T-cell (primary cell): ENCODE measurements at places on chromosomes 4 and X.

DNA sequence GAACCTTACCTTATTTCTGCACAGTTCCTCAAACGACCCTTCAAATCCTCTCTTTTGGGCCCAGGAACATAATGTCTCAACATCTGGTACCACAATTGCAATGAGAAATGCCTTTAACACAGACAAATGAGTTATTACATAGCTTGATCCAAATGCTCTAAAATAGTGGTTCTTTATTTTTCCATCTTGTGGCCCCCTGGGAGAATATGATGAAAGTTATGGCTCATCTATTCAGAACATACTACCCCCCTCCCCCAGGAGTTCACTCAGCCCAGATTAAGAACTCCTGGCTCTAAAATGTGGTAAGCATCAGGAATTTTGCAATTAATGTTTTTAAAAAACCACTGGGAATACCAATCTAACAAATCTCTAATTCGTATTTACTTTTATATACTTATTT lies 23.9 kb upstream of the CENPU start:
- DNase-seq, result no peak

DNA sequence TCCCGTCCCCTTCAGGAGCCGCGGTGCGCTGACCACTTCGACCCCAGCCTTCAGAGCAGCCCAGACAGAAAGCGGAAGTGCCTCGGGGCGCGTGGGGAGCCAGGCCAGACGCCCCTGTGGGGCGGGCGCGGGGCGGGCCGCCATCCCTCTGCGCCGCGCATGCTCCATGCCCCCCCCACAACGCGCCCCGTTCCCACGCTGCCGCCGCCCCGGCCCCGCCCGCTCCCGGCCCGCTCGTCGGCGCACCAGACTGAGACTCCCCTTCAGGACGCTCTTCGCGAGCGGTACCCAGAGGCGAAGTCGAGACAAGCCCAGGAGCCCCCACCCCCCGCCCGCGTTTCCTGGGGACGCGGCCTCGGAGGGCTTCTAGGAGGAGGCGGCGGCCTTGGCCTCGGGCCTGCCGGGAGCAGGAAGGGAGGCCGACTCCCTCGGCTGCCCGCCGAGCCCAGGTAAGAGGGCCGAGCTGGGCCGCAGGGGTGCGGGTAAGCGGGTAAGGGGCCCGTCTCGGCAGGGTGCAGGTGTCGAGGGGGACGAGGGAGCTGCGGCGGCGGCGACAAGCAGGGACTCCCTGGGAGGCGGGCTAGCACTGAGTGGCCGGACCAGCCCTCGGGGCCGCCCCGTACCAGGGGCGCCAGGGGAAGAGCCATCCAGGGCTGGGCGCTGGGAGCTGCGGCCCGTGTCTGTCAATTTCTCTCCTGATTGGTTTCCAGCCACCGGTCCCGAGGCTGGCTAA lies at the start of gene ZFP92:
Gene ZFP92, plus strand, starts transcription at position 218 of the 733 bp plus-strand sequence. CDS start 6,851 bp downstream, outside the sequence.
- DNase-seq, result peak; percentile 31

GRCh38 chr4:139920486-139921002 lies 233.4 kb downstream of the MAML3 start:
- DNase-seq, result no peak

GRCh38 chrX:38178396-38178795 lies 42.3 kb downstream of the SRPX start:
- DNase-seq, result no peak

- DNase-seq, result no peak
Observed at GRCh38 chr4:1640190-1640589, 43.9 kb downstream of the FAM53A start.

- no peak for DNase-seq
Observed at GRCh38 chrX:134810211-134810610, 151.9 kb upstream of the PLAC1 start.

- DNase-seq, result no peak
Observed at GRCh38 chrX:48520976-48521352, 644 bp upstream of the EBP start.

- no peak for DNase-seq
Observed at GRCh38 chrX:134695999-134696398, 37.7 kb upstream of the PLAC1 start.

DNA sequence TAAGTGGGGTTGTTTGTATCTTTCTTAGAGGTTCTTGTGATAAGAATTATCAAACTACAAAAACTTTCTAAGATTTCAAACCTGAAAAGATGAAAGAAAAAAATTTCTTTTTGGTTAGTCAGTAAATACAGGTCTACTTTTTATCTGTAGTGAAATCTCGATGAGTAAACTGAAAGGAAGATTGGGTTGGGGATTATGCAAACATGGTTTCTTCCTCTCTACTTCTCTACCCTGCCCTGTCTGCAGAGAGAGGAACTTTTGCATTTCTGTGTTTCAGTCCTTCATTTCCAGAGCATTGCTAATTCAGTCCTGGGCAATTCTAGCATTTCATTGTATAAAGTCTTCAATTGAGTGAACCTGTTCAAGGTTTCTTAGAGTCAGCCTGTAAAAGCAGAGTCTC lies 51.6 kb upstream of the IL2 start:
- DNase-seq, result no peak

- DNase-seq, result no peak
Observed at GRCh38 chr4:15100994-15101695, 98.9 kb downstream of the CPEB2 start.

DNA sequence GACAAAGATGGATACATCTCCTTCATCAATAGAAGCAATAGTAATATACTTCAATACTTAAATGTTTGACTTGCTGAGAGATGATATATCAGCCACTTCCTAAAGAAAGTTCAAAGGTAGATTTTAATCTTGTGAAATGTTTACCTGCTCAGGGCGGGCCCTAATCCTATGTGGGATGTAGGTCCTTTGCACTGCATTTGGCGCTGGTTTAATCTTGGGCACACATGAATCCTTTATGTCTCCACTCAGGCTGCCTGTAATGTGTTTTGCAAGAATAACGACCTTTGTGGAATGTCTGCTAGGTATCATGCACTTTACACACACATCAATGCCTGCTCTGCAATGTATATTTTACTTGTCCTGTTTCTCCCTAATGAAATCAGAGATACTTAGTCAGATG lies 368.7 kb downstream of the GBA3 start:
- DNase-seq, result no peak

GRCh38 chrX:11296051-11296450 lies 2.8 kb downstream of the AMELX start:
- DNase-seq, result no peak

DNA sequence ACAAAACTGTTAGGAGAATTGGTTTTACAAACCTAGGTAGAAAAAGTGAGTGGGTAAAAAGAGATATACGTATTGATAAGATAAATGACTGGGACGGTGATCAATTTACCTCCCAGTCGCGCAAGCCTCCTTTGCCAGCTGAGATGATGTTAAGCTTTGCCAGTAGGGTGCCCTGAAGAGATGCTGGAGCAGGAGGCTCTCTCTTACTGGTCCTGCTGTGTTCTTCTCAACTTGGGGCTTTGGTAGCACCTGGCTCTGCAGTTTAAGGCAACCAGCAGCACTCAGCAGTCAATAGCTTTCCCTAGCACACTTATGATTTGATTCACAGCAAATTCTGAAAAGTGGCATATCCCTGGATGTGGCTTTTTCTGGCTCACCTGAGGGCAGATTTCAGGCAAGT lies 1461.7 kb downstream of the ADGRL3 start:
- no peak for DNase-seq

GRCh38 chr4:123446865-123447474 lies 50.4 kb downstream of the SPRY1 start:
- no peak for DNase-seq

DNA sequence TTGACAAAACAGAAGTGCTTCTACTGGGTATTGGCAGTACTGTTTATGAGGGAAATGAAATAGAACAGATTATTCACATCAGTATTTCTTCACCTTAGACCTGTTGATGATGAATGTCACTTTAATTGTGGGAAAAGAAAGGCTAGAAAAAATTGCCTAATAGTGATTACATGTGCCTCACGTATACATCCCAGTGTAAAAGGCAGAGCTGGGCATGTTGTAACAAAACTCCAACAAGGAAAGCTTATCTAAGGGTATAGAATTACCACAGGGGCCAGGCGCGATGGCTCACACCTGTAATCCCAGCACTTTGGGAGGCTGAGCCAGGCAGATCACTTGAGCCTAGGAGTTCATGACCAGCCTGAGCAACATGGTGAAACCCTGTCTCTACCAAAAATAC lies 4.2 kb downstream of the PGM2 start:
- no peak for DNase-seq

- no peak for DNase-seq
Observed at GRCh38 chr4:21949073-21949457, 493 bp upstream of the KCNIP4 start.

DNA sequence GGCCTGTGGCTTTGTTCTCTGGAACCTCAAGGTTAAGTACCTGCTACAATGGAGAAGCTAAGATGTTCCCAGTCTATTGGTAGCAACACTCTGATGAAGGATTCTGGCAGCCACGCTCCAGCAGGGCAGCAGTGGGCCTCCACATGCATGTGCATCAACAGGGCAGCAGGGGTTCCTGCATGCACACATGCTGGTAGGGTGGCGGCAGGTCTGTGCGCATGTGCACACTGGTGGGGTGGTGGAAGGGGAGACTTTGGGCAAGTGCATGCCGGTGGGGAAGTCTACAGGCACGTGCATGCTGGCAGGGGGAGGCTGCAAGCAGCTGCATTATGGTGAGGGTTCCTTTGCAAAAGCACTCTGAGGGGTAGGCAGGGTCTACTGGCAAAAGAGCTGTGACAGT lies 160.7 kb downstream of the NKX6-1 start:
- no peak for DNase-seq

- DNase-seq, result no peak
Observed at GRCh38 chrX:15301924-15302323, 13.5 kb downstream of the ASB11 start.

- no peak for DNase-seq
Observed at GRCh38 chr4:70997546-70997945, 4.1 kb downstream of the DCK start.
